HCT116 (cell line): ENCODE measurements at places on chromosomes 5 and 9. TPM values are rescaled to one million over a fixed set of nuclear protein-coding genes. Genes with fewer than 3 reads are reported as not detected.
A peak's percentile ranks its signal among the peaks of the same experiment; 100 is the strongest.

PRLR gene
- 0.10 TPM for total RNA-seq

- no peaks in the 10 kb centered on the region for H3K36me3 ChIP-seq
- H3K27ac ChIP-seq = no peak overlapping the region
- DNase-seq = no peak
- no peak overlapping the region for H3K4me3 ChIP-seq
- H3K4me1 ChIP-seq = no peaks in the 10 kb centered on the region
Observed at GRCh38 chr9:12879961-12880360, 105.1 kb downstream of the LURAP1L start.

GRCh38 chr5:14594378-14595074 lies 12.9 kb downstream of the OTULINL start:
- H3K27me3 ChIP-seq = no peaks in the 10 kb centered on the region
- no peak for DNase-seq
- no peaks in the 10 kb centered on the region for H3K4me1 ChIP-seq
- no peak overlapping the region for H3K27ac ChIP-seq
- no peak overlapping the region for H3K4me3 ChIP-seq
- H3K36me3 ChIP-seq = no peaks in the 10 kb centered on the region

SLC12A7 gene
- total RNA-seq = 29.6 TPM

SLC46A2 gene
- total RNA-seq = not detected

DNA sequence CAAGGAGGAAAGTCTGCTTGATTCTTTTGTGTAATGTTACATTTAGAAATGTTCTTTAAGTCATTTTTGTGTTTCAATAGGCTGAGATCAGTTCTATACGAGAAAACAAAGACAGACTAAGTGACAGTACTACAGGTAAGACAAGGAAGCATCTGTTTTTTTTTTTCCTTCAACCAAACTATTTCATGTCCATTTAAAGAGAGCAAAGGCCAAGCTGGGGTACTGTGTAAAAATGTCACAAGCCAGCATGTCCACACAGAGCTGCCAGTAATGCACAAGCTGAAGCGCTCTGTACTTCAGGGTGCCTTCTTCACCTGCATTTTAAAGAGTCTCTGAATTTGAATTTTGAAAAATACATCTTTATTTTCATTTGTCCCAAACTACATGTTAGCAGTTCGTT lies 20.2 kb upstream of the TTC23L start:
- no peak overlapping the region for H3K4me3 ChIP-seq
- no peaks in the 10 kb centered on the region for H3K27me3 ChIP-seq
- H3K4me1 ChIP-seq = no peaks in the 10 kb centered on the region
- H3K36me3 ChIP-seq = peaks cover 7% of the 10 kb centered on the region

BTNL8 gene
- total RNA-seq = not detected

FOXD4L4 gene
- 0.52 TPM for total RNA-seq

- no peak overlapping the region for H3K27ac ChIP-seq
- no peaks in the 10 kb centered on the region for H3K4me1 ChIP-seq
- H3K4me3 ChIP-seq = no peak overlapping the region
- no peaks in the 10 kb centered on the region for H3K36me3 ChIP-seq
- no peaks in the 10 kb centered on the region for H3K27me3 ChIP-seq
Observed at GRCh38 chr9:107443786-107444185, 45.8 kb downstream of the KLF4 start.

DNA sequence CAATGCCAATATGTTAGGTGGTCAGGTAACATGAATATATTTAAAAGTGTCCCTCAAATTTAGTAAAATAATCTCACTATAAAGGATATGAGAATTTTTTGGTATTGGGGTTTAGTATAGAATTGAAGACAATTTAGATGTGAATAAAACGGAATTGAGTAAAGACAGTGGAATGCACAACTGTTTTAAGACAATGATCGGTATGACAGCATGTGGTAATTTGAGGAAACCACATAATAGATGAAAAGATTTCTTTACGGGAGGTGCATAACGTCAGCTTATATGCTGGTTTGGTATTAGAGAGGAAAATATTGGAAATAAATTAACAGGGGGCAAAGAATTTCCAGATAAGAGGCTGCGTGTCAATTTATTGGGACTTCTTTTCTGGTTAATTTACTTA lies 1043.2 kb downstream of the CDH18 start:
- H3K4me1 ChIP-seq = no peaks in the 10 kb centered on the region
- no peak for DNase-seq

DNA sequence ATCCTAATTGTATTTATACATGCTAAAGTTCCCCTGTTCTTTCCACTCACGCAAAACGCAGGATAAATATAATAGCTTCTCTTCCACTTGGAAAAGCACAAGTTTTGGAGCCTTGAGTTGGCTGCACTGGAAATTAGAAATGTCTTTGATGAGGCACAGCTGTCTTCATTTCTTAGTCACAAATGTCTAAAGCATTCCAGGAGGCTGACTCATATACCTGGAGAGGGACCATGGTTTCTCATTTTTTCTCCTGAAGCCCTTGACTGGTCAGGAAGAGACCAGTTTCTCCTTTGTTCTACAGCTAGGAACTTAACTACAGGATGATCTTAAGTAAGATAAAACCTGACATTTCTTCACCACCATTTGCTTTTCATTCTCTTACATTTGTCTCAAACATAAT lies 16.2 kb downstream of the MTX3 start:
- no peak overlapping the region for H3K4me3 ChIP-seq
- H3K27ac ChIP-seq = peak overlapping the region; percentile 33; the same call in 1 of the 2 replicates
- H3K27me3 ChIP-seq = no peaks in the 10 kb centered on the region
- DNase-seq = peak; percentile 40

DNA sequence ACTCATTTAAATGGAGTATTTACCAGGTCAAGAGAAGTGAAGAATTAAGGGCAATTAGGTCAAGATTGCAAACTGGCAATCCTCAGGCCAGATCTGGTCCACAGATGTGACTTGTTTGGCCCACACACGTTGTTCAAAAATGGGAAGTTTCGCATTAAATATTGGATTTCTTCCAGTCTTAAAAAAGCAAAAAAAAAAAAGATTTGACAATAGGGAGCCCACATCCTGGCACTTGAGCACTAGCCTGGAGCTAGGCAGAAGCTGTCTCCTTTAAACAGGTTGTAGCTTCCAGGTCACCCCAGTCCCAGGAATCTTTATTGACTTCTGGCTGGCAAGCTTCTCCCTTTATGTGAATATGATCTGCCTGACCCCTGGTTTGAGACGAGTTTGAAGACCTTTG lies 520.4 kb downstream of the RAB3C start:
- no peak for DNase-seq
- H3K27ac ChIP-seq = no peak overlapping the region
- 0 out of 2 replicates have a peak, but pooled peaks cover 7% of the 10 kb centered on the region for H3K4me1 ChIP-seq

DNA sequence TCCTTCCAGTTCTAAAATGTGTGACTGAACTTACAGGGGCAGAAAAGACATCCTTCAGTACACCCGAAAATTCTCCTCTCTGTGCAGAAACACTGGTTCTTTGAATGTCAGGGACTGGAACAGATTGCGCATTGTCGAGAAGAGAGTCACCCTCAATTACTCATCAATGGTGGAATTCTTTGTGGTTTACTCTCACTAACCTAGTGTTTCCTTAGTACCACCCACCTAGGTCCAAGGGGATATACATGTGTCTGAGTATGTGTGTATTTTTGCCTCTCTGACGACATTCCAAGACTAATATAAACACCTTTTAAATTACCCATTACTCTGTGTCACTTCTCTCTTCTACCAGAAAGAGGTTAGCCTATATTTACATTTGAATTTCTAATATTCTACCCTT lies 660.8 kb downstream of the TLE1 start:
- H3K36me3 ChIP-seq = no peaks in the 10 kb centered on the region
- no peak overlapping the region for H3K4me3 ChIP-seq
- no peak overlapping the region for H3K27ac ChIP-seq
- no peaks in the 10 kb centered on the region for H3K27me3 ChIP-seq

DNA sequence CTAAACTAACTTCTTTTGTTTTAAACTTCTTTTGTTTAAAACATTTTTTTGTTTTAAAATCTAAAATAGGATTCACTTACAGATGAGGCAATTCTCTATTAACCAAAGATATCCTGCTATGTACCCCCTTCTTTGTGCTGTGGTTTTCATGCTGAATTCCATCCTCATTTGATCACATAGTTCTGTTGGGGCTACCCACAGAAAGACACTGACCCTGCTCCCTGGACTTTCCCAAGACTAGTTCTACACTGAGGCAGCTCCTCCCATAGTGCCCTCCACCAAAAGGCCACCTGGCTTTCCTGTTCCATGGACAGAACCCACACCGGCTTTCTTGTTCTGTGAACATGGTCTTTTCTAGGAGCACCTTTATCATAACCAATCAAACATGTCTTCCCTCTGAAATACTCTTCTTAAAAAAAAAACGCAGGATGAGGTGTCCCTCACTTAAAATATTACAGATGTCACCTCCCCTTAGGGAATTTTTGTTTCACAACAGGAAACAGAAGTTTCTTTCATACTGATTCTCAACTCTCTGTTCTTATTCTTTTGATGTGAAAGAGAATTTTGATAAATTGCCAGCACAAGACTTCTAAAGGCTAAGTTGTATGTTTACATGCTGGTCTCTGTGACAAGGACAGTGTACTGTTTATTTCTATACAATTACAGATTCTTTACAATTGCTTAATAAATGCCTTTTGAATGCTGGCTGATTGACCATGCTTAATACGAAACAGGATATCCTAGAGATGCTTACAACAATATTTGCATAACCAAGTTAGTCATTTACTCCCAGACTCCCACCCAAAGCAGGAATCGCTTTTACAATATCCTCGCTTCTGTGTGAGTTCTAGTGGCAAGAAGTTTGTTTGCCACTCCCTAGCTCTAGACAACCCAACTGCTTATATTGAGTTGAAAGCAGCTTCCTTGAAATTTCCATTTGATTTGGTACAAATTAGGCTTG lies 300.4 kb downstream of the DTWD2 start:
- H3K4me3 ChIP-seq = no peak overlapping the region
- no peaks in the 10 kb centered on the region for H3K36me3 ChIP-seq
- no peak overlapping the region for H3K27ac ChIP-seq
- no peaks in the 10 kb centered on the region for H3K4me1 ChIP-seq
- H3K27me3 ChIP-seq = no peaks in the 10 kb centered on the region

GRCh38 chr9:129498451-129499384 lies 122.2 kb downstream of the C9orf50 start:
- no peak overlapping the region for H3K4me3 ChIP-seq
- H3K27me3 ChIP-seq = no peaks in the 10 kb centered on the region
- DNase-seq = no peak
- H3K4me1 ChIP-seq = peaks cover 100% of the 10 kb centered on the region
- peak overlapping the region; percentile 100 for H3K27ac ChIP-seq
- H3K36me3 ChIP-seq = no peaks in the 10 kb centered on the region

DNA sequence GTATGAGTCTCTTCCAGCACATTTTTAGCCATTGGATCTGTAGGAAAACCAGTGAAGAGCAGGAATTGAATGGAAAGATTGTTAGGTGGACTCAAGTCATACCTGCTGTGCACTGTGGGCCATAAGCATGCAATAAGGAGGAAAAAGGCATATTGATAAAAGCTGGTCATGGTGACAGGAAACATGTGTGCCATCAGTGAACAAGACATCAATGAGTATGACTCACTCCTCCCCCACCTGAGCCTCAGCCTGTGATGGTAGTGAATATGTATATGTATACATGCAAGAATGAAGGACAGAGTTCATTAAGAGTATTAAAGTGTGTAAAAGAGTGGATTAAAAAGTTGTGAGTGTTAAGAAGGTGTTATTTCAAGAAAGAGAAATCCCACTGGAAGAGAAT lies 164.5 kb downstream of the TMEM38B start:
- H3K36me3 ChIP-seq = no peaks in the 10 kb centered on the region
- H3K4me3 ChIP-seq = no peak overlapping the region

LVRN gene
- total RNA-seq = 1.9 TPM

GRCh38 chr9:78366827-78367226 lies 69.9 kb downstream of the PSAT1 start:
- no peak overlapping the region for H3K27ac ChIP-seq
- no peaks in the 10 kb centered on the region for H3K36me3 ChIP-seq
- H3K4me1 ChIP-seq = peaks cover 8% of the 10 kb centered on the region; the same call in 1 of the 2 replicates
- no peak overlapping the region for H3K4me3 ChIP-seq

- H3K36me3 ChIP-seq = no peaks in the 10 kb centered on the region
- no peaks in the 10 kb centered on the region for H3K4me1 ChIP-seq
- no peak for DNase-seq
Observed at GRCh38 chr9:131824155-131824594, 84.3 kb upstream of the RAPGEF1 start.

GRCh38 chr5:52013523-52013922 lies 630.3 kb downstream of the ISL1 start:
- H3K27me3 ChIP-seq = no peaks in the 10 kb centered on the region
- H3K27ac ChIP-seq = no peak overlapping the region
- no peaks in the 10 kb centered on the region for H3K4me1 ChIP-seq
- no peaks in the 10 kb centered on the region for H3K36me3 ChIP-seq

GRCh38 chr5:35956429-35956828 lies 18.0 kb upstream of the CAPSL start:
- H3K4me3 ChIP-seq = no peak overlapping the region
- no peaks in the 10 kb centered on the region for H3K4me1 ChIP-seq
- no peak for DNase-seq

GRCh38 chr9:134011401-134011800 lies 13.9 kb upstream of the BRD3OS start:
- H3K27me3 ChIP-seq = no peaks in the 10 kb centered on the region
- no peaks in the 10 kb centered on the region for H3K4me1 ChIP-seq
- no peak overlapping the region for H3K27ac ChIP-seq
- H3K36me3 ChIP-seq = no peaks in the 10 kb centered on the region

CD14 gene
- total RNA-seq = 0.42 TPM

SLC45A2 gene
- not detected for total RNA-seq

GRCh38 chr9:107732781-107733522 lies 243.4 kb upstream of the KLF4 start:
- H3K4me1 ChIP-seq = peaks cover 5% of the 10 kb centered on the region
- H3K4me3 ChIP-seq = no peak overlapping the region
- H3K27ac ChIP-seq = no peak overlapping the region
- no peak for DNase-seq
- H3K36me3 ChIP-seq = no peaks in the 10 kb centered on the region

DNA sequence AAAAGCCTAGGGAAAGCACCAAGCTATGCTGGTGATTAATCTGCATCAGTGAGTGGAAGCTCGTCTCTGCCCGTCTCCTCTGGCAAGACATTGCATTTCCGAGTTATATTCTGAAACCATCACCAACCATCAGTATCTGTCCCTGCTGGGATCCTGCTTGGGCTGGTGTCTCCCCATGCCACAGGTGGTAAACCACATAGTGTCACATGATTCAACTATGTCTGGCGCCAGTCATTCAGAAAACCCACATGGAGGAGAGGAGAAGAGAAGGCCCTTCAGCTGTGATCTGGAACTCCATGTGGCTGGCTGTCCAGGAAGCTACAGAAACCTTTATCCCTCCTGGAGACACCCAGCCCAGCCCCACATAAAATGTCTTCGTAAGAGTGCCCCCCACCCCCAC lies 4.8 kb downstream of the IL9 start:
- H3K36me3 ChIP-seq = no peaks in the 10 kb centered on the region
- H3K4me3 ChIP-seq = no peak overlapping the region
- H3K27me3 ChIP-seq = peaks cover 5% of the 10 kb centered on the region; the same call in 1 of the 2 replicates
- no peak for DNase-seq

DNA sequence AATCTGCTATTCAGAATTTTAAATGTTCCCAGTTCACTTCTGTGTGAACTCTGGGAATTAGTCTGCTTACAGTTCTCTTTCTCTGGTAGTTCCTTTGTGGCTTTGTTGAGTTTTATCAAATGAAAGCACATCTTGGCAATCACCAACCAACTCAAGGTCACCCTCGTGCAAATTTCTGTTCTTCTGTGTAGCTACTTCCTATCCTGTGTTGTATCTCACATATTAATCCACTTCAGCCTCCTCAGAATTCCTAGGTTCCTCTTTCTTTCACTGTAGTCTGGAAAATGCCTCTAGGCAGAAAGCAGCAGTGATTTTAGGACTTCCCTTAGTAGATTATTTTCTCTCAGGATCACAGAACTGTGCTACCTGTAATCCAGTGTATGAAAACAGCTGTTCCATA lies 100.3 kb downstream of the AUH start:
- H3K27me3 ChIP-seq = no peaks in the 10 kb centered on the region
- H3K4me1 ChIP-seq = no peaks in the 10 kb centered on the region
- no peak for DNase-seq
- no peak overlapping the region for H3K4me3 ChIP-seq

TAL2 gene
- total RNA-seq = not detected
